ENCODE measurements at places on chromosomes 12 and 14. TPM values are rescaled to one million over a fixed set of nuclear protein-coding genes. Genes with fewer than 3 reads are reported as not detected.

Gene PLEKHH1
- total RNA-seq, result 0.30 TPM

- no peak for DNase-seq
These were observed 468.1 kb downstream of the PRKD1 start for GRCh38 chr14:29459531-29459930.

- no peak for DNase-seq
These were observed 21.0 kb upstream of the PPP1R13B start for GRCh38 chr14:103868242-103868897.

GRCh38 chr14:45621731-45622130 lies 368.7 kb upstream of the MIS18BP1 start:
- no peak for DNase-seq

Gene CDKL1
- 4.5 TPM for total RNA-seq

GRCh38 chr12:120944645-120945217 lies 33.6 kb upstream of the HNF1A start:
- DNase-seq, result peak; percentile 47

DNA sequence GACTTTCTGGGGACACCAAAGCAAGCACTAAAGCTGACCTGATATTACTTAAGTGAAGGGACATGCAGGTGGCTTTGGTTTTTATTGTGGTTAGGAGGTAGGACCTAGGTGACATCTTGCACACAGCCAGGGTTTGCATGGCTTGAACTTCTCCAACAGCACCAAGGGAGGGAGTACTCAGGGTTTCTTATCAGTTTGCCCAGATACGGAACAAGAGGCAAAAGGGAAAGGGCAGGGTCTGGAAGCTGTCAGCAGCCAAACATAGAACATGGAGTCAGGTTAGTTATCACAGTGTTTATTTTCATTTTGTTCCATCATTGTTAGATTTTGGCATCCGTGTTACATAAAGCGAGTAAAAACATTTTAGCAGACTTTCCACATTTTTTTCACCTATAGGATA lies 186.3 kb upstream of the CLEC14A start:
- no peak for DNase-seq

Gene LUM
- total RNA-seq, result 1.5 TPM

- no peak for DNase-seq
These were observed 22.9 kb upstream of the KRT83 start for GRCh38 chr12:52344111-52344510.

Gene FBLN5
- total RNA-seq, result 29.6 TPM

Gene STXBP6
- total RNA-seq, result 2.9 TPM

Gene PARP2
- total RNA-seq, result 44.4 TPM

DNA sequence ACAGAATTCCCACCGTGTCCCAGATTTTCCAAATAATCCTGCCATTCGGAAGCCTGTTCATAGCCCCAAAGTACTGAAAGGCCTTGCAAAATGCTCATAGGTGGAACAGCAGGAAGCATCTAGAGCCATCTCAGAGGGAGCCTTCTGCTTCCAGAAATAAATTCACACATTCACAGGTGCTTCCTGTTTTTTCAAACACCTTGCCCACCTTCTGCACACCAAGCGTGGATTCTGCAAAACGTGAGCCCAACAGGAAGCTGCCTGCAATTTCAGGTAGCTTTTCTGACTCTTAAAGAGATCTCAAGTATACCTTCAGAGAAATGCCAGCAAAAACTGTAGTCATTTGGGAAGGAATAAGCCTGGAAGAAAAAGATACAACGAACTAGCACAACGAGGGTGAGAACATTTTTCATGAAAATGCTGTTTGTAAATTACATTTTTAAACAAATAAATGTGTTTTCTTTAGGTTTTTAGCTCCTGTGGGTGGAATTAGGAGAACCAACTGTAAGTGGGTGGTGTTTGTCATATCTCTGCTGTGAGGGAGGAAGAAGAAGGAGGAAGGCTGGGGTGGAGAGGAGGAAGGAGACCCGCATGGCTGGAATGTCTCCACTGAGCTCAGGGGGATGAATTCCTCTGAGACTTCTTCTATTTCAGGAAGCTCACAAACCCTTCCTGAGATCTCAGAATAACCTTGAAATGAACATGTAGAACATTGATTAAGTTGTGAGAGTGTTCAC lies at the start of gene IFNG-AS1:
IFNG-AS1 (plus strand) TSS at position 264 of the 737 bp plus-strand sequence.
- no peak for DNase-seq

- DNase-seq, result no peak
These were observed 44.8 kb downstream of the PZP start for GRCh38 chr12:9163392-9163791.

DNA sequence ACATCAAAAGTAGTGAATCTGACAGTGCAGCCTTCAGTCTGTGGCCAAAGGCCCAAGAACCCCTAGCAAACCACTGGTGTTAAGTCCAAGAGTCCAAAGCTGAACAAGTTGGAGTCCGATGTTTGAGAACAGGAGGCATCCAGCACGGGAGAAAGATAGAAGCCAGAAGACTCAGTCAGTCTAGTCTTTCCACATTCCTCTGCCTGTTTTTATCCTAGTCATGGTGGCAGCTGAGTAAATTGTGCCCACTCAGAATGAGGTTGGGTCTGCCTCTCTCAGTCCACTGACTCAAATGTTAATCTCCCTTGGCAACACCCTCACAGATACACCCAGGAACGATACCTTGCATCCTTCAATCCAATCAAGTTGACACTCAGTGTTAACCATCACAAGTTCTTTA lies 1255.4 kb downstream of the LRFN5 start:
- DNase-seq, result no peak

GRCh38 chr14:45651890-45652289 lies 398.9 kb upstream of the MIS18BP1 start:
- peak; percentile 70 for DNase-seq

GRCh38 chr12:105100998-105101397 lies 6.5 kb upstream of the WASHC4 start:
- DNase-seq, result peak; percentile 6

DNA sequence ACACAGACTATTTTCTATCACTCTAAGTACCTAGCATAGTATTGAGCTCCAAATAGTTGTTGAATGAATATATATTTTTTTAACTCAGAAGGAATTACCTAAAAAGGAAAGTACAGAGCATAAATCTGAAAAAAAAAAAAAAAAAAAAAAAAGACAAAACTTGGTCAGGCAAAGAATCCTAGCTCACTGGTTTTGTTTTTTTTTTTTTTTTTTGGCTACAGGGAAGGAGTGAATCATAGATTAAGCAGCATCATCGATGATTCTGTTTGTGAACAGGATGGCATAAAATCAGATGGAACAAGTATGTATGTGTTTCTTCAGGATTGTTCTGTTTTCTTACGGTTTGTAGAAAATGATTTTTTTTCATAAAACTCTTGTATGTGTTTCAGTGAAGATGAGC lies 66.1 kb upstream of the BCAT1 start:
- DNase-seq, result no peak

- DNase-seq, result no peak
These were observed 9.7 kb downstream of the GLTP start for GRCh38 chr12:109870648-109871047.

- peak; percentile 47 for DNase-seq
These were observed 8.5 kb upstream of the PLEKHH1 start for GRCh38 chr14:67524634-67524963.

GRCh38 chr12:86435053-86435452 lies 178.9 kb upstream of the MGAT4C start:
- DNase-seq, result no peak

Gene KLHL33
- total RNA-seq, result not detected

GRCh38 chr12:2647186-2647585 lies 147.6 kb upstream of the FKBP4 start:
- DNase-seq, result no peak

DNA sequence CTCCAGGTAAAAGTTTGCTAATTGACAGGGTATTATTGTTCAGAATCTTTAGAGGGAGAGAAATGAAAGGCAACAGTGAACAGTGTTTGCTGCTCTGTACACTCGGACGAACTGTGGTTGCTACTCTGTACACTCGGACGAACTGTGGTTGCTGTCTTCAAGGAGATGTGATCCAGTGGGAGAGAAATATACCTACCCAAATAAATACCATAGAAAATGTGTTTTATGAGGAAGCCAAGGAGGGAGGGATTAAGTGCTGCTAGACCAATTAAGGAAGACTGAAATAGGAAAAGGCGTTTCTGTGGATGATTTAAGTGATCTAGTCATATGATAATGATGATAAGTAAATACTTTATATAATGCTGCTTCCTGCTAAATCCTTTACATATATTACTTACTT lies 2.7 kb downstream of the STK38L start:
- DNase-seq, result no peak

DNA sequence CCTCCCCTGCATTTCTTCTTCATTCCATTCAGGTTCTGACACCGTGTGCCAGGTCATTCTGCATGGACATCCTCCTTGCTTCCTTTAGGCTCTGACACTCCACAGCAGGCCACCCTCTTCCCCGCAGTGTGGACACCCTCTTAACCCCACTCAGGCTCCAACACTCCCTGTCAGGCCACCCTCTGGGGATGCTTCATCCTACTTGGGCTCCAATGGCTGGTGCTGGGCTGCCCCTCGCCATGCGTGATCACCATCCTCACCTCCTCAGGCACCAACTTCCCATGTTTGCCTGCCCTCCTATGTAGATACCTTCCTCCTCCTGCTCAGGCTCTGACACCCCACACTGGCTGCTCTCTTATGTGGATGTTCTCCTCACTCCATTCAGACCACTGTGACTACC lies 6.6 kb upstream of the SNRPF start:
- no peak for DNase-seq
